Activated CD8-positive, alpha-beta memory T cell treated with anti-CD3 and anti-CD28 coated beads for 24 hours (primary cell): ENCODE measurements at places on chromosomes 16 and 17.

- DNase-seq, result no peak
Measured at GRCh38 chr17:43341715-43342588, 56.8 kb upstream of the ARL4D start.

- no peak for DNase-seq
Measured at GRCh38 chr17:68297195-68297594, 5.9 kb downstream of the ARSG start.

GRCh38 chr16:5024632-5025031 is 9.1 kb downstream of the NAGPA start:
- DNase-seq, result no peak

- no peak for DNase-seq
Measured at GRCh38 chr17:50214976-50215760, 13.7 kb upstream of the COL1A1 start.

GRCh38 chr16:58582971-58583765 is 46.5 kb downstream of the CNOT1 start:
- no peak for DNase-seq

- no peak for DNase-seq
Measured at GRCh38 chr17:63549289-63549945, 860 bp upstream of the DCAF7 start.

GRCh38 chr17:7290685-7291084 is 3.8 kb downstream of the YBX2 start:
- DNase-seq, result no peak

- DNase-seq, result no peak
Measured at GRCh38 chr16:61435346-61435745, 600.9 kb downstream of the CDH8 start.

GRCh38 chr17:66775271-66775670 is 59.6 kb upstream of the CACNG5 start:
- no peak for DNase-seq

DNA sequence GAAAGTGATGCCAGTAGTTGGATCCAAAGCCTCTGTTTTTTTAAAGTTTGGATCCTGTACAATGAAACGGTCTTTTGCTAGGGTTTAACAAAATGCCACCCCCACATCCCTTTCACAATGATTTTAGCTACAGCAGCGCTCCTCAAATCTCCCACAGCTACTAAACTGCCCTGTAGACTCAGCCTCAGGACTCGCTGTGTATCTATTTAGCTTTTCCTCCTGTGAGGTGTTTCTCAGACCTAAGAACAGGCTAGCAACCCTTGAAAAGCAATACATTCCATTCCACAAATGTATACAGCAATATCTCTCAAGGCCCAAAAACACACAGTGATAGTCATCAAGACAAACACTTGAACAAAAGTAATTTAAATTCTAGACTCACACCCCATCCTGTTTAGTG is 206.4 kb downstream of the ZFHX3 start:
- DNase-seq, result no peak

DNA sequence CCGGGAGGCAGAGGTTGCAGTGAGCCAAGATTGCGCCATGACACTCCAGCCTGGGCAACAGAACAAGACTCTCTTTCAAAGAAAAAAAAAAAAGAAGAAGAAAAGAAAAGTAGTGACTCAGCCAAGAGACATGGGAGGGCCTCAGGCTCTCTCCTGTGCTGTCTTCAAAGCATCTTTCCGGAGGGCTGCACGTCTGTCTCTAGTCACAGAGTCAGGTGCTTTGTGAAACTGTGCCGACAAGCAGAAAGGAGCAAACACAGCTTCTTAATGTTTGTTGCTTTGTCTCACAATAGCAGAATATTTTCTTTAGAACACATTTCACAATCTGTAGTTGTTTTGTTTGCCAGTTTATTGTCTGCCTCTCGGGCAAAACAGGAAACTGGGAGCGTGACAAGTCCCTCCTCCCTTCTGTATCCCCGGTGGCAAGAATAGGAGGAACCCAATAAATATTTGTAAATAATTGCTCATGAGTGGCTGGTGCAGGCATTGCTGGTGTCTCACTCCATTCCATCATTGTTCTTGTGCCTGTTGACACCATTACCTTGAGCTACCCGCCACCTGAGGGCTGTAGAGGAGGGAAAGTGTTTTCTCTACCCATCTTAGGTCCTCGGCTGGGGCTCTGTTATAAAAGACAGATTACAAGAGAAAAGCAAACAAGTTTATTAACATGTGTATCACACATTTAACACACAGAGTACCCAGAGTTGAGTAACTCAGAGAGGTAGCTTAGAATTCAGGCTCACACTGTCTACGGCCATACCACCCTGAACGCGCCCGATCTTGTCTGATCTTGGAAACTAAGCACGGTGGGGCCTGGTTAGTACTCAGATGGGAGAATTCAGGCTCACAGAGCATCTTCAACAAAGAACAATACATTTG is 5.5 kb downstream of the GAST start:
- DNase-seq, result no peak

GRCh38 chr16:8788578-8789172 is 8.8 kb downstream of the TMEM186 start:
- DNase-seq, result no peak

GRCh38 chr16:6018848-6019489 is 921.4 kb upstream of the EEF2KMT start:
- no peak for DNase-seq
